Psoas muscle (tissue), 8 donors: ENCODE measurements at places on chromosomes 12 and 14. TPM values are rescaled to one million over a fixed set of nuclear protein-coding genes. Genes with fewer than 3 reads are reported as not detected.

GRCh38 chr12:54355104-54355815 lies 9.0 kb downstream of the GPR84 start:
- no peak for DNase-seq
- H3K27ac ChIP-seq: no peak overlapping the region
- no peak overlapping the region for H3K4me3 ChIP-seq
- H3K4me1 ChIP-seq: peaks cover 24% of the 10 kb centered on the region
- no peaks in the 10 kb centered on the region for H3K27me3 ChIP-seq

DNA sequence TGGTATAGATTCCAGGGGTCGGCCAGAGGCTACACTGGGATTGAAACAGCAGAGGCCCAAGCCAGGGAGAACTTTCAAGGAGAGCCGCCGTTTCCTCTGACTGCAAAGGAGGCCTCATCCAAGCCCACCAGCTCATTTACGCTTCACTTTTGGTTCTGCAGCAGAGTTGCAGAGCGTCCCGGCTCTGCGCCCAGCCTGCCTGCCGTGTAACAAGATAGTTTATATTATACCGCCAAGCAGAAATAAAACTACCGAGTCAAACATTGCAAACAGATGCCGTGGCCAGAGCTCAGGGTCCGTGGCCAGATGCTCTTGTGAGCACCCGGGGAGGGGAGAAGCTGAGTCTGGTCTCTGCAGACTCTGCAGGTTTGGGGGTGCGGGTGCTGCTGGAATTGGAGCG lies 60.7 kb upstream of the TBX3 start:
- H3K4me1 ChIP-seq: no peaks in the 10 kb centered on the region
- no peaks in the 10 kb centered on the region for H3K36me3 ChIP-seq
- no peak overlapping the region for H3K27ac ChIP-seq
- no peaks in the 10 kb centered on the region for H3K27me3 ChIP-seq
- H3K4me3 ChIP-seq: no peak overlapping the region
- DNase-seq: no peak

- no peaks in the 10 kb centered on the region for H3K36me3 ChIP-seq
- H3K4me3 ChIP-seq: no peak overlapping the region
- no peak overlapping the region for H3K27ac ChIP-seq
- no peak for DNase-seq
Observed at GRCh38 chr12:59149995-59150642, 229.8 kb upstream of the LRIG3 start.

- H3K27ac ChIP-seq: peak overlapping the region; percentile 84
- DNase-seq: no peak
- peaks cover 14% of the 10 kb centered on the region for H3K4me1 ChIP-seq
Observed at GRCh38 chr12:27709932-27710591, 570 bp upstream of the MRPS35 start.

KCNC2 gene
- polyA plus RNA-seq: not detected

PFDN5 gene
- 474 TPM for polyA plus RNA-seq

IFNG-AS1 gene
- not detected for polyA plus RNA-seq

TTC8 gene
- polyA plus RNA-seq: 1.6 TPM
